ENCODE measurements at places on chromosomes 4 and X.

DNA sequence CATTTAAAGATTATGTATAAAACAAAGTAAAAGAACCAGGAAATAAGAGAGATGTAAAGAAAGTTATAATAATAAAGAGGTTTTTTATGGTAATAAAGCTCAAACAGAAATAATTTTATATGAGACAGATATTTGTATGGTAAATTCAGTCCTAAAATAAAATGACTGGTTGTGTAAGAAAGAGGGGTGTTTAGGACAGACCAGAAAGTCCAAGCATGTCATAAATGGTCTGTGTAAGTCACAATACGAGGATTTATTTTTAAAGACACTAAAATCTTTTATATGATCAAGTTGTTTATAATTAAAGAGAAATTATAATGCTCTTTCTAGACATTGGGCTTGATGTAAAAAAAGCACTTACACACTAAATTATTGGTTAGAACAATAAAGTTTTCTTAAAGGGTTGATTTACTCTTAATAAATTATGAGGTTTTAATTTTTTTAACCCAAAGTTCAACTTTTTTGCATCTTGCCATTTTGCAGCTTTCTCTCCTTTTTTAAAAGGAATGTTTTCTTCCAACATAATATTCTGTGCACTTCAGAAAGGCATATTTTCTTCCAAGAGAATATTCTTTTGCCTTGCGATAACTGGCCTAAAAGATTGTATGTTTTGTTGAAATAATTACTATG, 61.9 kb upstream of the TCEAL2 start:
- DNase-seq: no peak

- DNase-seq: no peak
These were observed 116.3 kb upstream of the SFRP2 start for GRCh38 chr4:153905231-153905630.

DNA sequence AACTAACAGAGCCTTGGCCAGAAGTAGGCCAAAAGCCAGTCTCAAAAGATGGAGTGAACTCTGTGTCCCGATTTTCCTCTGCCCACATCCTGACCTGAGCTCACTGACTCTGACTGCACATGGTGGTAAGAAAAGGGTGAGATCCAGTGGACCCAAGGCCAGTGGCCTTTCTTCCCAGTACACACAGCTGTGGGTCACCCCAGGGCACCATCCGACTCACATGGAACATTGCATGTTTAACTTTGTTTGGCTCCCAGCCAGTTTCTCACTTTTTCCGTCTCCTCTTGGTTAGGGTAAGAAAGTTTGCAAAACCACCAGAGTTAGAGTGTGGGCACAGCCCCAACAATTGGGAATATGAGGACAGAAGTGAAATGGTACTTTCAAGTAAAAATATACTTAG, 69.8 kb downstream of the GAB1 start:
- DNase-seq: no peak

- DNase-seq: no peak
These were observed 25.0 kb upstream of the NSG1 start for GRCh38 chr4:4361883-4362282.

- DNase-seq: no peak
These were observed 14.4 kb upstream of the KLHL2 start for GRCh38 chr4:165192956-165193355.

DNA sequence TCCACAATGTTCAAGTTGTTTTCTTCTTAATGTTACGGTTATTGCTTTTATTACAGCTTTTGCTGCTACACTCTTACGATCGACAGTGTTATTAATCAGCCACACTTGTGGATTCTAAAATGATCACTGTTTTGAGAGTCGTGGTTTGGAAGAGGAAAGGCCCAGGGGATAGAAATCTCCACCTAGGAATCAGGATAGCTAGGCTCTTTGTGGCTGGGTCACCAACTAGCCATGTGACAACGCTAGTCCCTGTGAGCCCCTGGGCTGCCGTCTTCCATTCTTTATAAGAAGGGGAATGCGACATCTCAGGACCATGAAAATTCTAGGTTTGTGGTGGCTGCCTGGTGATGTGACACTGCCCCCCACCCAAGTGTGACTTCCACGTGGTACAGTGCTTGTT, 380 bp downstream of the SLC34A2 start:
- no peak for DNase-seq

GRCh38 chrX:17511556-17511955, 136.6 kb downstream of the NHS start:
- DNase-seq: no peak

GRCh38 chr4:39574946-39575345, 47.7 kb upstream of the UGDH start:
- no peak for DNase-seq

DNA sequence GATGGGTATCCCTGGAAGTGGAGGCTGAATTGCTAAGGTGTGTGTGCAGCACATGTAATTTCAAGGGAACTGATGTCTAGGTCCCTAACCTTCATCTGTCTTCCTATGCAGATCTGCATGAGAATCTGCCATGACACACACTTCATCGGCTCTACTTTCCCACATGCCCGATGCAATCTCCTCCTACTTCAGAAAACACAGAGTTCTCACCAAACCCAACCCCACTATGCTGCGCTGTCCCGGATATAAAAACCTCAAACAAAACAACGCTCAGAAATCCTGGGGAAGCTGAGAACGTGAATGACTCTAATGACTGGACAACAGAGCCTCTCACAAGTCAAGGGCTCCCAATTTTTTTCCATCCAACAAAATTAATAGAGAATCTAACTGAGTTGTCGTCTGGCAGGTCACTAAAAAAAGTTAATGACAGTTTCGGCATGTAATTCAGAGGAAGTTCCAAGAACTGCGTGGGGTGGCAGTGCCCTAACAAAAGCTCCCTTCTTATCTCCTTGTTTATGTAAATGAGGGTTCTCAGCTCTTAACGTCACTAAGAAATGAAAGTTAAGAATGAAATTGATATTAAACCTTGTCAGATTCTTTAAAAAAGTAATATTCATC, 39.0 kb downstream of the STX18 start:
- DNase-seq: no peak

DNA sequence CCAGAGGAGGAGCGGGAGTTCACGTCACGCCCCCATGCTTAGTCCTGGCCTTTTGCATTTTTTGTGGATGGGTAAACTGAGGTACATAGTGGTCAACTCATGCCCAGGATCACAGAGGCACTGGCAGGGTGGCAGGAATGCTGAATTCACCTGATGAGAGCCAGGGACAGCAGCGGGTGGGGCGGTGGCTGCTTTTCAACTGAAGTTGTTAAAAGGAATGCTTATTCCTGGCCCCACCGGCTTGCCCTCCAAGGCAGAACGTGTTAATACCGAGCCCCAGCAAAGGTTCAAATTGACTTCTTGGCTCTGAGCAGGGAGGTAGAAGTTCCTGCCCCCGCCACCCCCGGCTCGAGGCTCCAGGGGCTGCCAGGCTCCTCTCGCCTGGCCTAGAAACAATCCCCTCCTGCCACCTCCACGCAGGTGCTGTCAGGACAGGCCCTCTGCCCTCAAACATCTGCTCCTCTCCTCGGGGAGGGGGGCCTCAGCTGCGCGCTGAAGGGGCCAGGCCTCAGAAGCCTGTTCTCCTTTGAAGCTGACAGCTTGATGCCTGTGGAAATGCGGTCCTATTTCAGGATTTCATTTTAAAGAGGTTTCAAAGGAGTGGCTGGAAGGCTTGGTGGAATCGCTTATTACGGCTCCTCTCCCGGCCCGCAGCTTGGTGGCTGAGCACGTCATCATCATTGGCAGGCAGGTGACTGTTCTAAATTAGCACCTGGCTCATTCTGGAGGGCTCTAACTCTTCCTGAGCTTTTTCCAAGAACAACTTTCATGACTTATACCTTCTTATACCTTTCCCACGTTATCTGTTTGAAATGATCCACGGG, 93.0 kb downstream of the PHKA2 start:
- peak; percentile 88 for DNase-seq

DNA sequence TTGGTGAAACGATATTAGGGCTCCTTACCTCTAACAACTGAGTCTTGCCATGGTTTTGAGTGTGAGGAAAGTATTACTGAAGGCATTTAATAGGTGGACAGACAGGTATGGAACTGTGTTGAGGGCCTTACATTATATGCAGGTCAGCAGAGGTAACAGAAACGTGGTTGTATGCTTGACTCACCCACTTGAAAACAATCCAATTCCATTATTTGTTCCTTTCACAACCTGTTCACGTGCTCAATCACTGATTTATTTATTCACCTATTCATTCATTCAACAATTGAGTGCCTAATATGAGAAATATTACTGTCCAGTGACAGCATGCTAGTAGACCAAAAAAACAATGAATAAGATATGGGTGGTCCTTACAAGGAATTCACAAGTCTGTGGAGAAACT, 33.3 kb upstream of the PPARGC1A start:
- DNase-seq: no peak

- DNase-seq: no peak
These were observed 517.2 kb upstream of the ADGRL3 start for GRCh38 chr4:60682901-60683300.

DNA sequence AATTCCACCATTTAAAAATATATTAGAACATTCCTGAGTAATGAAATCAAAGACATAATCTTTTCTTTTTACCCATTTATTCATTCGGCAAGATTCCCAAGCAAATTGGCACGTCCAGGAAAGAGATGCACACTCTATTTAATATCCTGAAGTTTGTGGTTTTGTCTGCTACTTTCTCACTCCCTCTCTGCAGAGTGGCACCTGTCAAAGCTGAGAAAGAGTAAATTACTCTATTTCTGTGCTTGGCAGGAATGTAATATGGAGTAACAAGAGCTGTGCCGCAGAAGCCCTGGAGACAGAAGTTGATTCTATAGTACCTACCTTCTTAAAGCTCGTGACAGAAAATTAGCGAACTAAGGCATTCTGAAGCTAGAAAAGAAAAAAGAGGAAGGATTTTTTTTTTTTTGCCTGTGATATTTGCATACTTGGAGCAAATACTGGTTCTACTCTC, 5.5 kb downstream of the GSTCD start:
- no peak for DNase-seq

DNA sequence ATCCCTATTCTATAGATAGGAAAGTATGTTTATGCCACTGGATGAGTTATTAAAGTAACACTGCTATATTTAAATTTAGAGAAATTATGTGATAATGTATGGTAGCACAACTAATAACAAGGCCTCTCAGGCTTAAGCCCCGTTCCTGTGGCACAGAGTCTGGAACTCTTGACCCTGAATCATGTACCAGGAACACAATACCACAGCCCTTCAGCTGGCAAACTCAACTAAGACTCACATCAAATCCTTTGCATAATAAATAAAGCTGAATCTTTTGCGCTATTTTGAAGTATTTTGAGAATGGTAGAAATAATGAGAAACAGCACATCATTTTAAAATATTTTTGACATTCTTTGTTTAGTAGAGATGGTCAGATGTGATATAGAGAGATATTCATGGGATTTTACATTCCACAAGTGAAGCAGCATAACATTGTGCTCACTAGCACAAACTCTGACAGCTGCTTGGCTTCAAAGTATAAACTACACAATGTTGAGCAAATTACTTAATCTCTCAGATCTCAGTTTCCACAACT, 478.4 kb upstream of the FAM241A start:
- DNase-seq: no peak

DNA sequence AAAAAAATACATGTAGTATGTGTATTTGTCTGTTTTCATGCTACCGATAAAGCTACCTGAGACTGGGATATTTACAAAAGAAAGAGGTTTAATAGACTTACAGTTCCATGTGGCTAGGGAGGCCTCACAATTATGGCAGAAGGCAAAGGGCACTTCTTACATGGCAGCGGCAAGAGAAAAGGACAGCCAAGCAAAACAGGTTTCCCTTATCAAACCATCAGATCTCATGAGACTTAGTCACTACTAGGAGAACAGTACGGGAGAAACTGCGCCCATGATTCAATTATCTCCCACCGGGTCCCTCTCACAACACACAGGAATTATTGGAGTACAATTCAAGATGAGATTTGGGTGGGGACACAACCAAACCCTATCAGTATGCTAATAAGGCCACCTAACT, 137.0 kb upstream of the ELOVL6 start:
- no peak for DNase-seq

DNA sequence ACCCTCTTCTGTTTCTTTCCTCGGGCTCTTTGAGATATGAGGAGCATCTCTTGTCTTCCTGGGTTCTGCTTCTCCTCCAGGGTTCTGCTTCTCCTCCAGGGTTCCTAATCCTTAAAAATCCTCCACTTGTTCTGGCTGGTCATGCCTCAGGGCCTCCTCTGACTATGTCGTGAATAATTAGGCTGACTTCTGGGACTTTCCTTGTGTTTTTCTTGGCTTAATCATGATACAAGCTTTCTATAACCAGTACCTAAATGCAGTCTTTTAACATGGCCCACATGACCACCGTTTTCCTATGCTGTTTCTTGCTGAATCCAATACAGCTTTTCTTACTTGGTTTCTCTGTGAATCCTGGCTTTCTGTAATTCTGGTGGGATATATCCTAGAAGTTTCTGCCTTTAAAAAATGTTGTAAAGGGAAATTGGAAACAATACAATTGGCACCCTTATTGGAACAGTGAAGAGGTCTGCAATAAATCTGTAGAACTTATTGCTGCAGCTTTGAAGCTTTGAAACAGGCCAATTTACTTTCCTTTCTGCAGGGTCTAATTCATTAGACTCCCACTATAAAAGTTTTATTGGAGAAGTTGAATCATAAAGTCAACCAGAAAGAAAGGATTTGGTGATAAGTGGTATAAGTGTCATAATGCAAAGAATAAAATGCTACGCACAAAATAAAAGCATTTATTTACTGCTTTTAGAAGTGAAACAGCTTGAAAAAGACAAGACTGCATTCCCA, 213.1 kb downstream of the UGT8 start:
- DNase-seq: no peak

GRCh38 chr4:164614999-164615398, 138.9 kb upstream of the SMIM31 start:
- DNase-seq: no peak

GRCh38 chrX:11683057-11683456, 17.3 kb upstream of the ARHGAP6 start:
- no peak for DNase-seq

DNA sequence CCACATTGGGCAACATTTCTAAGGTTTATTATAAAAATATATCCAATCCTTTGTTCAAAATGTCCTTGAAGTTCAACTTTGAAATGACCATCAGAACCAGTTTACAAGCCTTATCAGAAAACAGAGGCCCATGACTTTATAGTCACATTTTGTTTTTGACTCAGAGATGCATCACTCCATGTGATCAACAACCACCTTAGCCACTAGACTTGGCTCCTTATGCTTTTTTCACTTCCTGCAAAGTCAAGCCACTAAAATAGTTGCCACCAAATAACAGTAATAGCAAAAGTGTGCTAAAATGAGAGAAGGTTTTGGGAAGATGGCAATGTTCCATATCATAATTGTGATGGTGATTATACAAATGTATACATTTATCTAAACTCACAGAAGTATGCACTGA, 181.7 kb downstream of the MAML3 start:
- DNase-seq: no peak
